A549 (cell line): ENCODE measurements at places on chromosomes 1 and 21. TPM values are rescaled to one million over a fixed set of nuclear protein-coding genes. Genes with fewer than 3 reads are reported as not detected.
A peak's percentile ranks its signal among the peaks of the same experiment; 100 is the strongest.

The SPRR2G gene
- polyA plus RNA-seq = not detected in 3 replicates

The LRRC38 gene
- not detected in 3 replicates for polyA plus RNA-seq

GRCh38 chr1:84823511-84823910 lies 69.5 kb downstream of the LPAR3 start:
- no peak for DNase-seq

DNA sequence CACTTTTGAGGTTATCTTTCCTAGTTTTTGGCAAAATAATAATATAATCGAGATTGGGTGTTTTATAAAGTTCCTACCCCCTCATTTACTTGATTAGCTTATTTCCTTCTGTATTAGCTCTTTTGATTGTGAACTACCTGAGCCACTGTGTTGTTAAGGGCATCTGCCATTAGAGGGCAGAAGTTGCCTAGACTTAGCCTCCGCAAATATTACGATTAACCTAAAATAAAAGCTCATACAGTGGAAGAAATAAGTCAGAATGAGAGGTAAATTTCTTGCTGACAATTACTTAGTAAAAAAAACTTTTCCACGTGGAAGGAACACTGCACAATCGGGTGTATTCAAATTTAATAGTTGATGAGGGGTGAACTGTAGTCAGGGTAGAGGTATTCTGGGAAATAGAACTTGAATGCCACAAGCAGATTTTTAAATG lies 2.3 kb downstream of the H3-3A start:
- peak; percentile 41 for DNase-seq

GRCh38 chr1:161932668-161933067 lies 91.0 kb downstream of the OLFML2B start:
- DNase-seq = no peak

DNA sequence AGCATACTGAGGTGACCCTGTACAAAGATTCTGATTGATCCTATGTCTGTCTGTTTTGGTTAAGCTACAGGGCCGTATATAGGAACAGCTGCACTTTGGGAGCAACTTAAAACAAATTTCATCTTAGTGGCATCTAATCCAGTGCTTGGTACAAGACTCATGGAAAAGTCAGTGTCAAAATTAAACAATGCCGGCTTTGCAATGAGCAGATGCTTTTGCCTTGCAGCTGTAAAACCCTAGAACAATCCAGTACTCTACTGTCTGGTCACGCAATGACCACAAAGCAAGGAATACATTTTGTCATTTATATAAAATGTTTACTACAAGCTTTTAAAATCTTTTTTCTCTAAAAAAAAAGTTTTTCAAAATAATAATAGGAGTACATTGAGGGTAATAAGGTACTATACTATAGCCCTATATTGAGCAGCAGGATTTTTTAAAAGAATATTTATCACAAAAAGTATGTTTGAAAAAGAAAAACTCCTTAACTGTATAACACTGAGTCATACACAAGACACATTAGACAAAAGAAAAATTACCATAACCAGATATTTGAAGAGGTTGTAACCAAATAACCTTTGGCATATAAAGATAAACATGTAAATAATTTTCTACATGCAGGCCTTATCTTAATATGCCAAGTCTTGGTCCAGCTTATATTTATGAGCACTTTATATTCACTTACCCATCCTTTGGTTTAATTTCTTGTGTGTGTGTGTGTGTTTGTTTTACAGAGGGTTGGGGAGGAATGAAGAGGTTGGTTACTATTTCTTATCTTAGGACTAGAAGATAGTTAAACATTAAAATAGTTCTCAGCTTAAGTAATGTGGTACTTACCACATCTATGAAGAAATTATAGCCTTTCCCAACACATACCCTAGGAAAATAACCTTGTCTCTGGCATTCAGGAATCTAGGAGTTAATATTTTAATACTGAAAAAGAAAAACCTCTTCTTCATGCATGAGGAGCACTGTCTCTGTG lies 262.3 kb downstream of the FAF1 start:
- no peak for DNase-seq

DNA sequence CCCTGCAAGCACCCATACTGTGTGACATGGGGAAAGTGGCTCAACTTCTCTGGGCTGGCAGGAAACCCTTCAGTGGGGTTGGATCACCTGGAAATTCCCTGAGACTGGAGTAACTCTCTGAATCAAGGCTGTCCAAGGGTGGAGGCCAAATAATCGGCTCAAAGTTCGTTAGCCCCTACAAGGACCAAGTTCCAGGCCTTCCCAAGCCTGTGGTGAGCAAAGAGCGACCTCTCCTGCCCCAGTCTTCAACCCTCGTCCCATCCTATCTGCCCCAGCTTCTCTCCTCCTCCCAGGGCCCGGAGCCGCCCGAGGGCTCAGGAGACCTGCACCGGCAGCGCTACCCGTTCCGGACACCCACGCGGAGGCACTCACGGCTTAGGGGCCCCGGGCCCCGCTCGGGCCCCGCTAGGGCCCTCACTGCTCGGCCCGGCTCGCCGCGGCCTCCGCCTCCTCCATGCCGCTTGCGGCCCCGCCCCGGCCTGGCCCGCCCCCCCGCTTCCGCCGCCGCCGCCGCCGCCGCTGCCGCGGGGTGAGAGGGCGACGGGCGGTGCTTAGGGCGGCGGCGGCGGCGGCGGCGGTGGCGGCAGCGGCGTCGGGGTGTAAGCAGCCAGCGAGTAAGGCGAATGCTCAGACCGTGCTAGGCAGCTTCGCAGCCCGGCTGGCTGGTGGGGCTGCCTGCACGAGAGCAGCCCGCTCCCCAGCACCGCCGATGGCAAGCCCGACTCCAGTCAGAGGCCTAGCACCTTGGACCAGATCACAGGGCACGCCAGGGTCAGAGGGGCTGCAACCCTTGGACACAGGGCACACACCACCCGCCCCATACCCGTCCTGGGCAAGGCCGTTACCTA lies at the start of gene POMGNT1:
TSS of gene POMGNT1 (minus strand) at position 471 of the 848 bp plus-strand sequence. CDS start 613 bp downstream, outside the sequence.
- DNase-seq = peak; percentile 73

DNA sequence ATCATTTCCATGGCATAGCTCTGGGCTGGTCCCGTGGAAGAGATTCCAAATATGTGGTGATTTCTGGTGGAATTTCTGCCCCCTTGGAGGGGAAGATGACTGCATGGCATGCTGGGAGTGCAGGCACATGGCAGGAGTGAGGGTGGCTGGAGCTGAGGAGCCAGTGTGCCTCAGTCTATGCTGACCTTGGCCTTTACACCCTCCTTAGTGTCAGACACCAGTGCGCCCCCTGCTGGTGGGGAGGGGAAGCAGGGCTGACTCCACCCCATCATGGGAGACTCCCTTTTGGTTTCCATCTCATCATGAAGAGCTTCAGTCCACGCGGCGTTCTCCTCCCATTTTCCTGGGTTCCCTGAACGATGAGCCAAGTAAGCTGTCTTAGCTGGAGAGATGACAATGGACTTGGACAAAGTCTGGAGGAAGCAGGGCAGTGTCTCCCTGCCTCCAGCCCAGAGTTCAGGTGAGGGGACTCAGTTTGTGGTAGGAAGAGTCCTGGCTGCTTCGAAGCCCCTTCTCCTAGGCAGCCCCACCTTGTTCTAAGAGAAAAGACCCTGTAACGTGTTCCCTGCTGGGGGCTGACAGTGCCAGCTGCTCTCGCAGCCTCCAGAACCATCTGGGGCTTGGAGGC lies 10.3 kb downstream of the ALX3 start:
- peak; percentile 29 for DNase-seq
